Cortex of kidney (tissue), 1 donor: ENCODE measurements at places on chromosomes 1 and 21.

- DNase-seq, result no peak
Observed at GRCh38 chr1:113654883-113655282, 104.4 kb downstream of the PHTF1 start.

GRCh38 chr1:168709405-168710363 is 19.3 kb downstream of the DPT start:
- DNase-seq, result no peak

- no peak for DNase-seq
Observed at GRCh38 chr1:235074523-235075047, 54.1 kb downstream of the TOMM20 start.

GRCh38 chr1:57800376-57800775 is 376.5 kb upstream of the DAB1 start:
- no peak for DNase-seq

DNA sequence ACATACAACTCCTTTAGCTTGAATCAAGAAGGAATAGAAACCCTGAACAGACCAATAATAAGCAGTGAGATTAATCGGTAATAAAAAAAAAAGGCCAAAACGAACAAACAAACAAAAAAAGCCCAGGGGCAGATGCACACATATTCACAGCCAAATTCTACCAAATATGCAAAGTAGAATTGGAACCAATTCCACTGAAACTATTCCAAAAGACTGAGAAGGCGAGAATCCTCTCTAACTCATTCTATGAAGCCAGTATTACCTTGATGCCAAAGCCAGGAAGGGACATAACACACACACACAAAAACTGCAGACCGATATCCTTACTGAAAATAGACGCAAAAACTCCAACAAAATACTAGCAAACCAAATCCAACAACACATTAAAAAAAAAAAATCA is 161.6 kb downstream of the ASTN1 start:
- DNase-seq, result no peak

GRCh38 chr1:6888268-6888667 is 103.0 kb downstream of the CAMTA1 start:
- no peak for DNase-seq

GRCh38 chr1:224180783-224181452 is 2.1 kb upstream of the DEGS1 start:
- no peak for DNase-seq

- DNase-seq, result no peak
Observed at GRCh38 chr1:101290119-101290921, 53.5 kb downstream of the S1PR1 start.

GRCh38 chr1:35326246-35326866 is 57.8 kb downstream of the ZMYM4 start:
- DNase-seq, result no peak

DNA sequence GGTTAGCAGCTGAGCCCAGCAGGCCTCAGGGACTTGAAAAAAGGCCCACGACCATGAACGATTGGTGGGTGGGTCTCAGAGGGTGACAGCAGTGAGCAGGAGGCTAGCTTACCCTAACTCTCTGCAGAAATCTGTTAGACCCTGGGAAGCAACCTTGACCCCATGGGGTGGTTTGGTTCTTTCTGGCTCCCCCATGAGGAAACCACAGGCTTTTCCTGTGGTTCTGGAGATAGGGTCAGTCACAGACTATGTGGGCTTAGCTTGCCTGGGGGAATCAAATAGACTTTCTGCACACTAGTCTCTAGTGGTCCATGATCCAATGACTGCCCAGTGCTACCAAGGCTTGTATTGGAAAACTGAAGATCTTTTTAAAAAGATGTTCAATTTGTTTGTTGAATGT is 118.1 kb downstream of the PLXNA2 start:
- no peak for DNase-seq

DNA sequence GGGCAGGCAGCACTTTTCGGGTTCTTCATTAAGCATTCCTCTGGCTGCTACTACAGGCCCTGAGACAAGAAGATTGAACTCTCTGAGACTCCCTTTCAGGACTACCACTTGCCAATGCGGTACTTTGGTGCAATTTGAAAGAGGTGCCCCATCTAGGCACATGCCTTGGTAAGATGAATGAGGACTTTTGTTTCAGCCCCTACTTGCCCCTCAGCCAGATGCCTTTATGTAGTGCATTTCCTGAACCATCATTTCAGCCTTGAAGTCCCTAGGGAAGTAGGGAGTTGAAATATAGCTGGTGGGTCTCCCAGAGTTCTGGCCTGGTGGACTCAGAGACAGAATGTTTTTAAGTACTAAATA is 123.8 kb downstream of the PLXNA2 start:
- DNase-seq, result no peak

- no peak for DNase-seq
Observed at GRCh38 chr21:37380349-37381323, 14.1 kb downstream of the DYRK1A start.

GRCh38 chr1:109643385-109644230 is 12.3 kb upstream of the GSTM4 start:
- no peak for DNase-seq

DNA sequence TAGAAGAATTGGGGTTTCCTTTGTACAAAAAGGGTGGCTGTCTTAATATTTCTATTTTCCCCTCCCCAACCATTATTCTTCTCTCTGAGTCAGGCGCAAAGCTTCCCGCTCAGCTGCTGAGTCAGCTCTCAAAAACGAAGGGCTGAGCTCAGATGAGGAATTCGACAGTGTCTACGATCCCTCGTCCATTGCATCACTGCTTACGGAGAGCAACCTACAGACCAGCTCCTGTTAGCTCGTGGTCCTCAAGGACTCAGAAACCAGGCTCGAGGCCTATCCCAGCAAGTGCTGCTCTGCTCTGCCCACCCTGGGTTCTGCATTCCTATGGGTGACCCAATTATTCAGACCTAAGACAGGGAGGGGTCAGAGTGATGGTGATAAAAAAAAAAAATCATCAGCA is 3.0 kb upstream of the TUFT1 start:
- DNase-seq, result no peak

DNA sequence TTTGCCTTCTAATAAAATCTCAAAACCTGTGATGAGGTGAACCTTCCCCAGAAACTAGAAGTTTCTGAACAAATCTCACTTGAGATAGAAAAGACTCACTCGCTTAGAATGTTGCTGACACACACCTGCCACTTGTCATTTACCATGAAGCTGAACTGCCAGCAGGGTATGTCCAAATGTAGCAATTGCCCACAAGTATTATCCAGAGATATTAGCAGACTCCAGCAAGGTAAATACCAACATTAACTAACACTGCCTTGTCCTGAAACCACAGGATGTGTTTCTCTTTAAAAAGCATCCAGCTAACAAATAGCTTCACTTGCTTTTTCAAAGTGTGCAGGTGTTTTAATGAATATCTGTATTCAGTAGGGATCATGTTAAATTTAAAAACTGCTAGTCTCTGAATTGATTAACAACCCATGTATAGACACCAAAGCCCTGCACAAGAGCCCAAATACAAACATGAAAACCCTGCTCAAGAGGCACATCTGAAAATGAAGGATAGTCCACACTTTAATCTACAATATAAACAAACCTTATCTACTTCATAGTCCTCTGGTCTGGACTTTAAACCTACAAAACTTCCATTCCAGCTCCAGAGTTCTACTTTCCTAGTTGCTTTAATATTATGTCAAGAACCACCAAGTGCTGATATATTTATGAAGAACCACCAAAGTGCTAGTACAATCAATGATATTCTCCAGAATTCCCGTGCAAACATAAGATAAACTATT is 19.3 kb downstream of the KRTAP8-1 start:
- no peak for DNase-seq

DNA sequence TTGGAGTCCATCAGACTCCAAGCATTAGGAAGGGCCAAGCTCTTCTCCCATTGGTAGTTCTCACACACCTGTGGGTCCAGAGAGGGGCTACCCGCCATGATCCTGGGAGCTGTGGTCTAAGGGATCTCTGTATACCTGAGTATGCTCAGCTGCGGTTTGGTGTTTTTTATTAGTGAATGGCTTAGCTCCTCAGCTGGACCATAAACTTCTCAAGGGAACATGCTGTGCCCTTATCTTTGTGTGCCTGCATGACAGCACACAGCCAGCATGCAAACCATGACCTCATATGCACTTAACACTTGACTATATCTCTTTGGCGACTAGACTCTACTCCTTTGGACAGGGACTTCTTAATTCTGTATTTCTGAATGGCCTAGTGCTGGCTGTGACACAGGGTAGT is 94.5 kb downstream of the CD58 start:
- DNase-seq, result no peak

GRCh38 chr1:17251701-17252376 is 2.9 kb downstream of the PADI3 start:
- no peak for DNase-seq

DNA sequence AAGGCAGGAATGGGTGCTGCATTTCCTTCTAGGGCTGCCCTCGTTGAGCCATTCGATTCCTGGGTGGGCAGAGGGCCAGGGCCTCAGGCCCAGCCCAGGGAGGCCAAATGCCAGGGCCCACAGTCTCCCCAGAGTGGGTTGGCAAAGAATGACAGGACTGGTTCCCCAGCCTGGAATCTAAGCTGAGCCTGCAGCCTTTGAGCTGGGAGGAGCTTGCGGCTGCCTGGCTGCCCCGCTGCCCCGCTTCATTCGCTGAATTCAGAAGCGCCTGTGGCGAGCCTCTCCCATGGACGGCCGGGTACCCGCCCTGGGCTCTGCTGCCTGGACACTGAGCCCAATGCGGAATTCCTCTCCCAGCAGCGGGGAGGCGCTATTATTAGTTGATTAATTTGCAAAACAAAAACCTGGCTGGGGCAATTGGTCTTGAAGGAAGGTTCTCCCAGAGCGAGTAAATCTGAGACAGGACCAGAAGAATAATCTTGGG is 32.3 kb upstream of the TARDBP start:
- DNase-seq, result no peak

GRCh38 chr1:87132284-87132870 is 196.3 kb upstream of the LMO4 start:
- DNase-seq, result no peak

DNA sequence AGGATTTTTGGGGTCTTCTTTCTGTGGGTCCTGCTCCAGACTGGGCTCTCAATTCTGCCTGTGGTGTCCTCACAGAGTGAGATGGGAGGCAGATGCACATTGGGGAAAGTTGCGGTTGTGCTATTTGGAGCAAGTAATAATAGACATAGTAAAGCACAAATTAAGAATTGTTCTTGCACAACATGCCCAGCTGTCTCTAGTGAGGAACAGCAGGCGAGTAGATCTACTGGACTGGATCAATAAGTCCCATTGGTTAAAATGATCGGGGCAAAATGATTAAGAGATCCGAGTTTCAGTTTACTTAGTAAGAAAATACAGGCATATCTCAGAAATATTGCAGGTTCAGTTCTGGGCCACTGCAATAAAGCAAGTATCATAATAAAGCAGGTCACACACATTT is 448.3 kb upstream of the PROX1 start:
- no peak for DNase-seq

DNA sequence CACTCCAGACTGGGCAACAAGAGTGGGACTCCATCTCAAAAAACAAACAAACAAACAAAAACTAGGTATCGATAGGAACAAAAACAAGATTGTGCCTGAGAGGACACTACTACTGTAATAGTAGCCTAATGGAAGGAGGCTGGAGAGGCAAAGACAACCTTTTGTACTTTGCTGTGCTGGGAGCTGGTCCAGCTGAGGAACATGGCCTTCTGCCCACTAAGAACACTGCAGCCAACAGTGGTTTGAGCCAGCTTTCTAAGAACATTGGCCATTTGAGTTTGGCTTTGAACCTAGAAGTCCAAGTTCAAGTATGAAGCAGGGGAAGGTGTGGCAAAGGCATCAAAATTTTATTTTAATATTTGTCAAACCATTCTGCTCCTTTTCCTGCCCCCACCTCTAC is 22.7 kb upstream of the RGS8 start:
- no peak for DNase-seq

- no peak for DNase-seq
Observed at GRCh38 chr1:55369474-55369873, 154.3 kb upstream of the USP24 start.

DNA sequence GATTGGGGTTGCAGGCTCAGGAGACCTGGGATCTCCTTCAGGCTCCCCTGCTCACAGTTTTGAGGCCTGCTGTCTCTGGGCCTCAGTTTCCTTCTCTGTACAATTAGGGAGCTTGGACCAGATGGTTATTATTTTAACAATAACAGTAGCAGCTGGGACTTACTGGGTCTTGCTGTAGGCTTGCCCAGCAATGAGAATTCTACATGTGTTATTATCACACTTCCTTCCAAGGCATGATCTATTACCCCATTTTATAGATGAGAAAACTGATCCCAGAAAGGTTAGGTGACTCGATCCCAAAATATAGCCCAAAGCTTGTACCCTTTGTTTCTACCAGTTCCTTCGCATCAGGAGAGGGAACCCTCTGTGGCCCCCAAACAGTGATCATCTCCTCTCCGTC is 153.8 kb downstream of the PTPRU start:
- no peak for DNase-seq

GRCh38 chr1:205237526-205238484 is 10.1 kb downstream of the TMCC2 start:
- no peak for DNase-seq

DNA sequence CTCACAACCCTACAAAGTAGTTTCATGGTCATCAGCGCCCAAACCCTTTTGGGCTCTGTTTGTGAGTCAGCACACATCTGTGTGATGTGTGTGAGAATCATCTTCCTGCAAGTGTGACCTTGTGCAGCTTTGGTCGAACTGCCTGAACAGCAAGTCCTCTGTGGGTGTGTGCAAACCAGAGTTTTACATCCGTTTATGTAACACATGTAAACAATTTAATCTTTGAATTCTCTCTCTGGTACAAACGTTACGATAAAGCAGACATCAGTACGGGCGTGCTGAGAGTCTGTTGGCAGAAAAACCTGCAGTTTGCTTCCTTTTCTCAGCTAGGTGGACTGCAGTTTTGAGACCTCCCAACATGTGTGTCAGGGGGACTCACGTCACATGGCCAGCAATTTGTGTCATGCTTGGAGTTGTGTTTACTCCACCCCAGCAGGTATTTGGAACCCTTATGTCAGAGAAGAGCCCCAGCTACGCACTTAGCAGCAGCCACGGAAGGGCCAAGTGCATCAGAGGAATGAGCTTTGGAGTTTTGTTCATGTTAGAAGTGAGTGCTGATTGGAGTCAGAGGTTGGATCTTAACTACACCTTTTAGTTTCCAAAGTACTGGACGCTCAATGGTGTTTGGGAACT is 230.8 kb downstream of the PAPPA2 start:
- no peak for DNase-seq

- no peak for DNase-seq
Observed at GRCh38 chr1:3863231-3863935, 6.1 kb downstream of the DFFB start.

- no peak for DNase-seq
Observed at GRCh38 chr1:165807613-165808012, 19.8 kb upstream of the UCK2 start.

DNA sequence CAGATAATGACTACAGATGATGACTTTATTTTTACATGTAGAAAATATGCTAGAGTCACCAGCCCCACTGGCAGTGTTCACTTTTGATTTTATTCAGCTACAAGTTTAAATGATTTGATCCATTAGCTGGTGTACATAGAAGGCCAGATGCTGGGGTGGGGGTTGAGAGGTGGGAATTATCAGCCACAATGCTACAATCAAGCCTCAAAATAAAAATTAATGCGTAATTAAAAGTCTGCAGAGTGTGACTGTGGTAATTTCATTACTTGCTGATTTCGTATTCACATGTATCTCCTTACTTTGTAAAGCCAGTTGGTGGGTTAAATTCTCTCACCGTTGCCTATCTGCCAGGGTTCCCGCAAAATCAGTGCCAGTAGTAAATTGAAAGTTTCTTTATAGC is 109.3 kb downstream of the GALNT2 start:
- DNase-seq, result no peak

- DNase-seq, result no peak
Observed at GRCh38 chr1:81230983-81231728, 569.6 kb upstream of the ADGRL2 start.
